Effector CD8-positive, alpha-beta T cell (primary cell): ENCODE measurements at places on chromosomes 5 and 9.
A peak's percentile ranks its signal among the peaks of the same experiment; 100 is the strongest.

DNA sequence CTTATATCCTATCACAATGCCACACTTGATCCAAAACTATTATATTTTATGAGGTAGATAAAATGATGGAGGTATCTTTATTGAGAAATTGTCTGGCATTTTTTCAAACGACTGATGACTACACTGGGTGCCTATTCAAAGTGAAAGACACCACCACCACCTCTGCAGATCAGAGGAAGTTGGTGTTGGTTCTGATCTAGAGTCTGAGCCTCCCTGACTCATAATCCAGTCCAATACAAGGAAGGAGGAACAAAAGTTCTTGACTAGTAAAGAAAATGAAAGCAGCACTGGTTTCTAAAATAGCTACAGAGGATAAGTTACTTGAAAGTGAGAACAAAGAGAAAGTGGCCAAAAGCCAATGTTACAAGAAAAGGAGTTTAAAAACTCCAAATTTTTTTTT, 139.9 kb downstream of the RFX3 start:
- DNase-seq = no peak

GRCh38 chr5:112554101-112554977, 135.3 kb upstream of the EPB41L4A start:
- no peak for DNase-seq

GRCh38 chr9:35714579-35715252, 17.3 kb downstream of the TLN1 start:
- no peak for DNase-seq

- no peak for DNase-seq
Observed at GRCh38 chr5:67011422-67011821, 185.2 kb downstream of the CD180 start.

DNA sequence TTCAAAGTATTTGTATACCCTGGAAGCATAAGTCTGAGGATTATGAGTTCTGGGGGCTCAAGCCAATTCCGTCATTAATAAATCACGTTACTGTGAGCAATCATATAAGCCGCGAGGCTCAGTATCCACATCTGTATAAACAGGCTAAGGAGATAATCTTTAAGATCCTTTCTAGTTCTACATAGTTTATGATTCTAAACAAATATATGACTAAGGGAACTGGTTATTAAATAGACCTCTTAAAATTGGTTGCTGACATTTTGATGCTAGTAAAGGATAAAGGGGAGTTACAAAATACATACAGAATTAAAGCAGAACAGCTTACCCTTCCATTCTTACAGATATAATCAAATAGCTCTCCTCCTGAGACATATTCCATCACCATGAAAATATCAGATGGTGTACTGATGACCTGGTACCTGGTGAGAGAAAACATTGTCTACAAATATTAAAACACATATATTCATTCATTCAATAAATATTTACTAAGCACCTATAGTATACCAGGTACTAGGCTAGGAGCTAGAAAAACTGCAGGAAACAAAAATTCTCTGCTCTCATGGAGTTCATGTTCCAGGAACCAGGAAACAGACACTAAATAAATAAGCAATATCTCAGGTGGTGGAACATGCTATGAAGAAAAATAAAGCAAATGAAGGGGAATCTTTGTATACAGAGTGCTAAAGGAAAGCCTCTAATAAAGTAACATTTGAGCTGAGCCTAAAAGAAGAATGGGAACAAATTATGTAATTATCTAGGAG, 19.5 kb upstream of the TTC33 start:
- DNase-seq = no peak

DNA sequence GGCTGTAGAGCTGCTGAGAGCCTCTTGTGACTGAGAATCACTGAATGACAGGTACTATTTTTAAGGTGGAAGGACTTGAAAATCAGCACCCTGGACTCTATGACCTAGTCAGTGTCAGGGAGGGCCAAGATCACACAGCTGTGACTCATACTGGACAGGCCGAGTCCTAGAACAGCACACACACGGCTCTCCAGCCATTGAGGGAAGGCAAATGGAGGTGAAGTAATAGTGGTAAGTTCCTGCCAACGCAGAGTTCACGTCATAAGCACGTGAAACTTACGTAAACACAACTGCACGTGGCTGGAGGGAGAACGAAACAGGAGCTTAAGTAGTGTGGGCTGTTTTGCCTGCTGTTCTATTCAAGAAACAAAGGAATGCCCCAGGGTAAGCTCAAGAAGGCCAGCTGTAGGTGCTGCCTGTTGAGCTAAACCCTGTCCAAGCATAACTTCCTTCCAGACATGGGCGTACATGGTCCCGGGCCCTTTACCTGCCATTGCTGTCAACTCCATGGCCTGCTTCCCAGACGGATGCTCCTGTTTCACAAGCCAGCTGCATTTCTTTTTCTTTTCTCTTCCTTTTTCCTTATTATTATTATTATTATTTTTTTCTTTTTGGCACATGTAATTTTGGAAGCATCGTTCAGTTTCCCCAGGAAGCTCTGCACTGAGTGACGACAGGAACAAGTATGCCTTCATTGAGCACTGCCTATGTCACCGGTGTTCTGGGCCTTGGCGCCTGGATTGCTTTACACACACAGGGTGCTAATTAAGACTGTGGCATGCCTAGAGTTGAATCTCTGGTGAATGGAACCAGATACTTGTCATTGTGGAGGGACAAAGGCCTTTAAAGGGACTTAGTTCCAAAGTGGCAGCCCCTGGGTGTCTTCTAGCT, 10.2 kb upstream of the LCP2 start:
- DNase-seq = no peak

- DNase-seq = peak; percentile 80
Observed at GRCh38 chr9:125261501-125262293, at the start of gene GAPVD1. GAPVD1 (plus strand) TSS chr9:125261826; CDS start chr9:125298922, 37,096 bp downstream.

GRCh38 chr9:13166996-13167395, 112.5 kb downstream of the MPDZ start:
- DNase-seq = no peak

- DNase-seq = no peak
Observed at GRCh38 chr9:27495480-27496134, 28.5 kb upstream of the IFNK start.

DNA sequence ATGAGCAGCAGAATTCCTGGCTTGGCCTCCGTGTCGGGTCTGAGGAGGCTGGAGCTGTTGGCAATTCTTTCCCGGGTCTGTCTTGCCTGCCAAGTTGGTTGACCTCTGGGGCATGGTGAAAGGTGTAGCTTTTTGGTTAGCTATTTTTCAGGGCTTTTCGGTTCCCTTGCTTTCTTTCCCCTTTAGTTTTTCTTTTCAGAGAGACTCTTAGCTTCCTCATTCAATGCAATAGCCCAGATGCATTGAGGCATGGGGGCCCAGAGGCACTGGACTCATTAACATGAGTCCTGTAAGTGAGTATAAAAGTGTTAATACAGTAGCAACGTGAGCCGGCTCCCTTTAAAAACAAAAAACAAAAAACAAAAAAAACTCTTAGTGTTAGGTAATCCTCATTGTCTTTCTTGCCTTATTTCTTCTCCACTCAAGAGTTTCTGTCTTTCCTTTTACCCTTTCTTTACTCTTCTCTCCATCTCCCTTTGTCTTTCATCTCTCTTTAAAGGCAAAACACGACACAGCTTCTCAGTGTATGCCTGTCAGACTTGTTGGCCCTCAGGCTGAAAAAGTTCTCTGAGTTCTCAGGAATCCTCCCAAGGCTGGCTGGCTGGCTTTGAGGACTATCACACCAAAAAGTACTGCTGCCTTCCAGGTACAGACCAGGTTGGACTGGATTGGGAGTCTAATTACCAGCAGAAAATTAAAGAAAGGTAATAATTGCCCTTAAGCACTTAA, 289.9 kb upstream of the TUT7 start:
- no peak for DNase-seq

- no peak for DNase-seq
Observed at GRCh38 chr5:13985731-13986418, 41.4 kb upstream of the DNAH5 start.

DNA sequence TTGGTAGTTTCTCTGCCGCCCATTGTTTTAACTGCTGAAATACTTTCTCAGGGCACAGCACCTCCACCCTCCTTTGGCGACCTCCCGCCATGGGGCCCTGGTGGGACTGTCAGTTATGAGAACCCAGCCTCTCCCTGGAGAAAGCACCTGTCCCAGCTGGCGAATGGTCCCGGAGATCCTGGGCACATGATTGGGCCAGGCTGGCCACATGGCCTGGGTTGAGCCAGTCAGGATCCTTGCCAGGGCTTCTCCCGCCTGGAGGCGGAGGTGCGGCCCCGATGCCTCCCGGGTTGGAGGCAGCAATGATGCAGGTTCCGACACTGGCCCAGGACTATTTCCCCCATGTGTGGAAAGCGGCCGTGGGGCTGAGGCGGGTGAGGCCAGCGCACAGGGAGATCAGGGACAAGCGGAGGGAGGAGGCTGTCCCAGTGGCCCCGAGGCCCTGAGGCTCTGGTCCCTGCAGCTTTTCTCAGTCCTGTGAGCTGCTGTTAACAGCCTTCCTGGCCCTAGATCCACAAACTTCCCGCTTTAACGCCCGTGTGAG, 13.6 kb downstream of the UNC5A start:
- DNase-seq = no peak

- no peak for DNase-seq
Observed at GRCh38 chr9:135016037-135016640, 71.3 kb upstream of the OLFM1 start.

DNA sequence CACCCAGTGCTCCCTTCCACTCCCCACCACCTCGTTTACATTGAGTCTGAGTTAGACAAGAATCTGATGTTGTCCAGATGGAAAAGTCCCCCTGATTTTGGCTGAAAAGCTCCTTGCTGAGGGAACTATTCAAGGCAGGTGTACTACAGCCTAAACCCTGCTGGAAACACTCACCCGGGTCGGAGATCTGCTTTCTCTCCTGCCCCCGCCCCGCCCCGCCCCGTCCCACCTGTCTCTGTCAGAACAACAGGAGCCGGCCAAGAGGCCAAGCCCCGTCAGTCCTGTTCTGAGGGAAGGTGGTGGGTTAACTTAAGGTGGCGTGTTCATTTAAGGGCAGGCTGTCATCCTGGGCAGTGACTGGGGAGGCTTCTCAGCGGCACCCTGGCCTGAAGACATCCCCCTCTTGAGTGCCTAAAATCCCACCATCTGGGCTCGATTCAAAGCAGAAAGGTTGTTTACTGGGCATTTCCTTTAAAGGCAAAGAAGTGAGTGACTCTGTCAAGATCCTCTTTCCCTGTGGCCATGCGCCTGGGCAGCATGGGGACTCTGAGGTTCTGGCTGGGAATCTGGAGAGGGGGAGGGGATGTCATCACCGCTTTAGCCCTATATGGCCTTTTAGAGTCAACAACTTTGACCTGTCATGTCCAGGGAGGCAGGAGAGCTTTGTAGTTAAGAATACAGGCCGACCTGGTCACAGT, 71.1 kb upstream of the NEURL1B start:
- no peak for DNase-seq

DNA sequence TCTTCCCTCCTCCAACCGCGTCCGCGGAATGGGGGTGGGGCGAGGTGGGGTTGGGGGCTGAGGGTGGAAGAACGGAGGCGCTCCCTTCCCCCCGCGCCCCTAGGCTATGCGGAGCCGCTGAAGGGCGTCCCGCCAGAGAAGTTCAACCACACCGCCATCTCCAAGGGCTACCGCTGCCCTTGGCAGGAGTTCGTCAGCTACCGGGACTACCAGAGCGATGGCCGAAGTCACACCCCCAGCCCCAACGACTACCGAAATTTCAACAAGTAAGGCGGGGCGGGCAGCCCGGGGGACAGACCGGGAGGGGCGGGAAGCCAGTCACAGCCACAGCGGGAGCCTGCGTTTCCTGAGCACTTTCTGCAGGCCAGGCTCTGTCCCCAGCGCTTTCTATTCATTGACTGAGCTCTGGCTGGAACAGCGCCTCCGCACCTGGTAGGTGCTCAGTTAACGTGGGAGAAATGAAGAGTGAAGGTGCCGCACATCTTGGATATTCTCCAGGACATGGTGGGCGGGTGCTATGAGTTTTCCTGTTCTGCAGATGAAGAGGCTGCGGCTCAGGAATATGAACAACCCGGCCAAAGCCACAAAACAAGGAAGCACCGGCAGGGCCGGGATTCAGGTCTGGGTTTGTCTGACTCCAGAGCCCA, 11.3 kb downstream of the MYOZ3 start:
- DNase-seq = no peak

- DNase-seq = no peak
Observed at GRCh38 chr9:37971108-37971459, 67.2 kb upstream of the SLC25A51 start.
